NCI-H748 treated with DMSO at 0.1 percent for 48 hours (cell line): ENCODE measurements at places on chromosomes 16 and 17.

DNA sequence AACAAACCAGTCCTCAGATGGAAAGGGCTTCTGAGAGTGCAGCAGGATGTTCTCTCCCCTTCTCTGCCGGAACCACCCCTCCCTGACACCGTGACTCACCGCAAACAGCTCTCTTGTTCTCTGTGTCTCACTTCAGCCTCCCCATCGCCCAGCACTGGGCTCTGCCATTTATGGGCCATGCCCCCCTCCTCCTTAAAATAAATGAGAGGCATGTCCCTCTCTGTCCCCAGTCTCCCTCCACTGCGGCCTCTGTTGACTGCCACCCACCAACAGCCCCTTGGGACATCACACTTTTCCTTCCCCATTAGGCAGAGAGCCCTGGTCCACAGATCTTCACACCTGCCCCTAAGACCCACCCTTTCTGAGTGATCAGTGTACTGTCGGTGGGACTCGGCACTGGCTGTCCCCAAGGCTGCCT is 6.3 kb downstream of the CCDC102A start:
- no peak for DNase-seq

DNA sequence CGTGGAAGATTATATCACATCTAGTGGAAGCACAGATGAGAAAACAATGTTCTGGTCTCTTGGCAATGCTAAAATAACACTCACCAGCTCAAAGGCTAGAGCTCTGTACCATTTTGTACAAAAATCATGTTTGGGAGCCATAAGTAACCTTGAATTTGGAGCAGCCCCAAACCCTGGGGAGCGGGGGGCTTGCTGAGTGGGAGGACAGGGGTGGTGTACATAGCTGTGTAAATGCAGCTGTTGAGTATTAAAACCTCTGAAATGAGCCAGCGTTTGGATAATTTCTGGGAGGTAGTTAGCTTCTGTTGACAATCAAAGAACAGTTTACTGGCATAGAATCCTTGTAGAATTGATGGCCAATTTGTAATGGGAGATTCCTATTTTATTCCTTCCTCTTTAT is 4.3 kb downstream of the MYH8 start:
- no peak for DNase-seq

- no peak for DNase-seq
Observed at GRCh38 chr16:56814537-56815432, 50.2 kb upstream of the SLC12A3 start.

DNA sequence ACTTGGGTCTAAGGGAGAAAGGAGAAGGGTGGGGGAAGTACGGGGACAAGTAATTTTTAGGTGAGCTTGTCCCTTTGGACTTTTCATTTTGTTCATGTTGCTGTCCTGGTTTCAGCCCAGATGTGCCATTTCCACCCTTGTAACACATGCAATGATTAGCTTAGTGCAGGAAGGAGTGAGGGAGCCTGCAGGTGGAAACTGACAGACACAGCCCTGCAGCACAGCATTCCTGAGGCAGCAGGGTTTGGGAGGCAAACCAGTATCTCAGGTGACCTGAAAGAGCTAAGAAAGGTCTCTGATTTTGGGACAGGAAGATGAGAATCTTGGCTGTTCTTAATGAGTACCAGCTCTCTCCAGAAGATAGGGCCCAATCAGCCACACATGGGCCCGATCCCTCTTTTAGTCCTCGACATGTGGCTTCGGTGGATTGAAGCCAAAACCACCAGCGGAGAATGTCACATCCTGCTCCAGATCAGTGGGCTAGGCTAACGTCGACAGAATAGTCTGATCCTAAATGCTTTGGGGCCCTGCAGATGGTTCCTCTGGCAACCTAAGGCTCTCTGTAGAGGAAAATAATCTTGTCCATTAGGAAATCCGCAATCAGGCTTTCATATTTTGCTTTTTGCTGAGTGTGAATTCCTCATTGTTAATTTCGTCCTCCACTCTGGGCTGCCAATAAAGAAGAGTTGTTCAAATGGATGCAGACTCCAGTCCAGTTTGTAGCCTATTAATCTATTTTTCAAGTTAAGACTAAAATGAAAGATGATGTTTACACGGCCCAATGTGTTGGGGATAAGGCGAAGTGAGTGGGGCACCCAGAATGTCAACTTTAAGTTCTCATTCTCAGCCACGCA is 3.8 kb upstream of the RNF157 start:
- DNase-seq, result no peak

DNA sequence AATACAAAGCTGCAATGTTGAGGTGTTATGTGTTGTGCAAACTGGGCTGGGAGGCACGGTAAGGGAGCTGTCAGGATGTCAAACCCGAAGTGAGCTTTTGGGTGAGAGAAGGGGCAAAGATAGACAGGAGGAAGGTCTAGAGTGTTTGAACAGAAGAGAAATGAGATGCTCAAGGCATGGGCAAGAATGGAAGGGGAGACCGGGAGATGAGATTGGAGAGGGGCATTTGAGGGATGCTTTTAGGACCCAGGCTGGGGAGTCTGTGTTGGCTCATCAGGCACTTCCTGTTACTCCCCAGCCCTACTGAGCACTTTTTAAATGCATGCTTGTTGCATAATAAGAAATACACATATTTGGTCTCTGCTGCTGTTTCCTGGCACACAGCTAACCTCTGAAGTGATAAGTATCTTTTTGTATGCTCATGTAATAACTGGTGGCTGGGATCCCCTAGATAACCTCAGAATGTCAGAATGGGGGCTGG is 13.7 kb downstream of the UNC45B start:
- DNase-seq, result no peak

- no peak for DNase-seq
Observed at GRCh38 chr17:41785091-41785858, 1.2 kb downstream of the JUP start.

DNA sequence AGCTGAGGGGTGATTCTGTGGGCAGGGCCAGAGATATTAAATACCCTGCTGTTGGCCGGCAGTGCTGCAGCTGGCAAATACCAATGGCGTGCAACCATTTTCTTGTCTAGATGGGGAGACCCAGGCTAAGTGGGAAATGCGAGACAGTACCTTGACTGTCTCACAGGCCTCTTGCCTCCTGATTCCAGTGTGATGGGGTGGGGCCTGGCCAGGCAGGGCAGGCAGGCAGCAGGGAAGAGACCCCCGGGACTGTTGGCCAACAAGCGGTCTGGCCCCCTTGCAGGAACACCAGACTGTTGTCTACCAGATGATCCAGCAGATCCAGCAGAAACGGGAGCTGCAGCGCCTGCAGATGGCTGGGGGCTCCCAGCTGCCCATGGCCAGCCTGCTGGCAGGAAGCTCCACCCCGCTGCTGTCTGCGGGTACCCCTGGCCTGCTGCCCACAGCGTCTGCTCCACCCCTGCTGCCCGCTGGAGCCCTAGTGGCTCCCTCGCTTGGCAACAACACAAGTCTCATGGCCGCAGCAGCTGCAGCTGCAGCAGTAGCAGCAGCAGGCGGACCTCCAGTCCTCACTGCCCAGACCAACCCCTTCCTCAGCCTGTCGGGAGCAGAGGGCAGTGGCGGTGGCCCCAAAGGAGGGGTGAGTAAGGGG is 5.7 kb upstream of the CISD3 start:
- DNase-seq, result no peak

- DNase-seq, result no peak
Observed at GRCh38 chr17:82548681-82549303, 29.3 kb downstream of the FOXK2 start.

DNA sequence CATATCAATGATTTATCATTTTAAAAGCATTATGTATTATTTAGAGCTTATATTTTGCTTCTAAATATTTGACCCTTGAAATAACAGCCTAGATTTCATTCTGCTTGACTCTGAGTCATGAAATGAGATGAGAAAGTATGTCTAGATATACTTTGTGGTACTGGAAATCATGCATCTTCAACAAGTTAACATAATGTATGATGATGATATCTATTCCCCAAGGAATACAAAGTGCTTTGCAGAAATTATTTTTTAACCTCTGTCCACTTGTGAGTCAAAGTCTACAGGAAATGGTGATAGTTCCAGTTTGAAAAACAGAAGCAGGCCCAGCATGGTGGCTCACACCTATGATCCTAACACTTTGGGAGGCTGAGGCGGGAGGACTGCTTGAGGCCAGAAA is 36.1 kb downstream of the GOSR1 start:
- no peak for DNase-seq

DNA sequence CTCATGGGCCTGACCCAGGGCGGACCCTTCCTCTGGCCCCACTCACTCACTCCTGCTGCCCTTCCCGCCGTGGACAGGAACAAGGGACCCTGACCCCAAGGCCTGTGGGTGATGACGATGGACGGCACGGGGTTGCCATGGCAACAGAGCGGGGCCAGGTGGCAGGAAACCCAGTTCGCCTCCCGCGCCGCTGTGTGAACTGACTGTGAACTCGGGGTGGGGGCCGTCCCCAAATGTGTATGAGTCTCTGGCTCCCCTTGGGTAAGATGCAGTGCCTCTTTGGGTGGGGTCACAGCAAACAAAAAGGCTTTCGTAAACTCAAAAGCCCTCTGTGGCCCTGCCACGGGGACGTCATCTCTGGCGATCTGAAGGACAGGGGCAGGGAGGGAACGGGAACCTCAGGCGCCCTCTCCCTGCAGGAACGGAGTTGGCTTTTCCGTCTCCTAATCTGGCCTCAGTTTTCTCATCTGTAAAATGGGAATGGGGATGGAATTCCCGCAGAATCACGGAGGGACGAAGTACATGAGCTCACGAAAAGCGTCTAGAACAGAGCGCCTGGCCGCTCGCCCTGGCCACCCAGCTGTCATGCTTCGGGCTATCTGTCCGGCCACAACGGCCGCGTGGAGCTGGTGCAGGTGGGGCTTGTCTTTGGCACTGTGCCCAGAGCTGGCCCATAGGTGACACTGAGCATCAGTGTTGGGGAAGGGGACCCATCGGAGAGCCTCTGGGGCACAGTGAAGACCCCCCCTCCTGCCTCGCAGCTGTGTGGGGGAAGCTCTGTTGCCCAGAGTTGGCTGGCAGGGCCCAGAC is 44.9 kb upstream of the PABPN1L start:
- DNase-seq, result no peak

GRCh38 chr17:68903286-68903685 is 51.9 kb downstream of the ABCA8 start:
- no peak for DNase-seq

GRCh38 chr16:31489616-31490584 is 7.0 kb downstream of the SLC5A2 start:
- DNase-seq, result no peak

- DNase-seq, result no peak
Observed at GRCh38 chr16:12276576-12276975, 300.0 kb downstream of the SNX29 start.

GRCh38 chr16:86403085-86403484 is 107.2 kb upstream of the FOXF1 start:
- no peak for DNase-seq

DNA sequence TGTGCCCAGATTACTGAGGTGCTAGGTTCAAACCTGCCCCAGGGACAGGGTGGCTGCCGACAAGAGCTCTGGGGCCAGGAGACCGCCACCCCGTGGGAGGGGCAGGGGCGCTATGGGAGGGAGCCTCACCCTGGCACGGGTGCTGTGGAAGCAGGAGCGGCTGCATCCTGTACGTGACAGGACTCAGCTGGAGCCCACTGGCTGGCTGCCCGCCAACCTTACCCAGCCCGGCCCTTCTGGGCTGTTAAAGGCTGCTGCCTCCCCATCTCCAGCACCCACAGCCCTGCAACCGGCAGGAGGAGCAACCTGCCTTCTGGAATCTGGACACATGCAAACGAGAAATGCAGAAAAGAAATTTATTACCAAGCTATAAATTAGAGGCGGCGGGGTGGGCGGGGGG is 11.2 kb downstream of the PAM16 start:
- no peak for DNase-seq

- no peak for DNase-seq
Observed at GRCh38 chr17:9220398-9221146, 199.3 kb downstream of the NTN1 start.

DNA sequence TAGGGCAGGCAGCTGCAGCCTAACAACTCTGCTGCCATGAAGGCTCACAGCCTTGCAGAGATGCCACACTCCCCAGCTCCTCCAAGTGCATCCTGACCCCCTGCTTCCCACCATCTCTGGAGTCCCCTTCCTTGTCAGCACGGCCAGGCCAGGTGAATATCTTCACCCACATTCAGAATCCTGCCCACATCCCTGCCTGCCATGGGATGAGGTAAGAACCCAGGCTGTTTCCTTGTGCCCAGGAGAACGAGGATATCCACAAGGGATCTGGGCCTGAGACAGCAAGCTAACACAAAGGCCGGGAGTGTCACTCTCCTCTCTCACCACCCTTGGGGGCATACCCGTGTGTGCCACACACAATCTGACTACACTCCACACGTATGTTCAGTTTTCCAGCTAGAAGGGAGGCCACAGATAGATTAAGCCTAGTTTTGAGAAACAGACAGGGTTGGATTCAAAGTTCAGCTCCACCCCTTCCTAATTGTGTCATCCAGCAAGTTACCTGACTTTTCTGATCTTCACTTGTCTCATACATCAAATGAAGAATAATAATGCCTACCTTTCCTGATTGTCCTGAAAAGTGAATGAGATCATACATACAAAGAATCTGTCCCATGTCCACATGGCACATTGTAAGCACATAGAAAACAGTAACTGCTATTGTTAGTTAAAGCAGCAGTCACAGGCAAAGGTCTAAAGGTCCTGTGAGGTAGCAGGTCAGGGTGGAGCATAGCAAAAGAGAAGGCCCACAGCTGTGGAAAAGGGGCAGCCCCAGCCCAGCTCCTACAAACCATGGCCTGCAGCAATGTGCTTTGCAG is 17.4 kb upstream of the SUPT4H1 start:
- no peak for DNase-seq

GRCh38 chr17:82977606-82978005 is 101.8 kb upstream of the METRNL start:
- no peak for DNase-seq

DNA sequence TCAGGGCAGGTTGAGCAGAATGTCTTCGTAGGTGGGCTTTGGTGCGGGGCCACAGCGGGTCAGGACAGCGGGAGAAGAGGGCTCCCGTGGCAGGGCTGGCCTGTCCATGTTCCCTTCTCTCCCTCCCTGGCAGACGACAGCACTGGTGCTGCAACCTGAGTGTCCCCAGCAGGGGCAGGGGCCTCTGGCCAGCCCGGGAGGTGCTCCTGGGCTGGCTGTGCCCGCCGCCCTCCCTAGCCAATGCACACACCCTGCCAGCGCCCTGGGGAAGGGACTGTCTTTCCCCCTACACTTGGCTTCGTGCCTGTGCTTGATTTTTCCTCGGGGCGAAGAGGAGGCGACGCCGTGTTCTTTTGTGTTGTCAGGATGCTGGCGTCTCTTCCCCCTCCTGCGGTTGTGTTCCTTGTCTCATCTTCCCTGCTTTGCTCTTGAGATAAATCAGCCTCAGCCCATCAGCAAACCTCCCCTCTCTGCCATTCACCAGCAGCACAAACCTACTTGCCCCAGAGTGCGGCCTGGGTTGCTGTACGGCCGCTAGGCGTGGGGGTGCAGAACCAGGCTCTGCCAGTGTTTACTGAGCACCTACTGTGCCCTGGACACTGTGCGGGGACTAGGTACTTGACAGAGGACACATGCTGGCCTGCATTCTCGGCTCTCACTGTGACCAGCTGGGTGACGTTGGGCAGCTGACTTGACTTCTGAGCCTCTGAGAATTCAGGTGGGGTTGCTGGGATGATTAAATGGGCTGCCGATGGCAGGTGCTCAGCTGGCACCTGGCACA is 237.3 kb upstream of the CIBAR2 start:
- no peak for DNase-seq

- DNase-seq, result no peak
Observed at GRCh38 chr16:88534638-88535190, 35.5 kb upstream of the ZC3H18 start.

- no peak for DNase-seq
Observed at GRCh38 chr17:35214192-35214591, 20.0 kb upstream of the SLC35G3 start.
